ENCODE measurements at places on chromosomes 12 and 14.

- no peak for DNase-seq
These were observed 191.3 kb downstream of the TMTC2 start for GRCh38 chr12:82877963-82878362.

- no peak for DNase-seq
These were observed 939.5 kb downstream of the SLC16A7 start for GRCh38 chr12:60535363-60535762.

GRCh38 chr14:37889087-37889486 is 293.7 kb downstream of the TTC6 start:
- DNase-seq: no peak

DNA sequence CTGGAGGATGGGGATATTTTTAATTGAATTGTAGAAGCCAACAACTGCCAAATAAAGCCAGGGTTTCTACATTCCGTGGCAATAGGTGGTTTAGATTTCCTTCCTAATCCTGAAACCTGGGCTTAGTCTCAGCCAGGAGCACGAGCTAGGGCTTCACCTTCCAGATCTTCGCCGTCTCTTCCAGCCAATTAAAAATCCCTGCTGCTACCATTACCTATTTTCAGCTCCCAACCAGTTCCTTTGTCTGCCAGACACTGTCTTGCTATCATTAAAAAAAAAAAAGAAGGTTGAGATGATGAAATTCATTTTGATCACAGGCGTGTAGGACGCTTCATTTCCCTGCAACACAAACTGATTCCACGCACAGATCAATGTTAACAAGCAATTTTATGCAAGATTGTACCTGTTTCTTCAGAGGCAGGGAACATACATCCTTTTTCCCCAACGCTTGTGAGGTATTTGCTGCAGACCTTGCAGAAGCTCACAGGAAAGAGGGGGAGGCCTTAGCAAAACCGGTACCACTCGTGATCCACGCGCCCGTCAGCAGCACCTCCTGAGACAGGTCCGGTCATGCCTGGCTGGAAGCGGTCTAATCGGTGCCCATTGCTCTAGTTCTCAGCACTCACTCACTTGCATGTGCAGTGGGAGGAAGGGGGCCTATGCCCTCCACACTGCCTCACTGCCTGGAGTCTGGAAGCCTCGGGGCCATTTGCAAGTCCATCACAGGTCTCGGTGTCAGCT is 65.1 kb downstream of the SLC6A12 start:
- DNase-seq: no peak

GRCh38 chr12:104788840-104789271 is 169.2 kb downstream of the SLC41A2 start:
- peak; percentile 48 for DNase-seq

- peak; percentile 21 for DNase-seq
These were observed 795 bp downstream of the SMAGP start for GRCh38 chr12:51269174-51270066.

- no peak for DNase-seq
These were observed 89.3 kb upstream of the SLC38A4 start for GRCh38 chr12:46915082-46915481.

GRCh38 chr12:123490089-123490488 is 32.1 kb downstream of the SNRNP35 start:
- DNase-seq: no peak

DNA sequence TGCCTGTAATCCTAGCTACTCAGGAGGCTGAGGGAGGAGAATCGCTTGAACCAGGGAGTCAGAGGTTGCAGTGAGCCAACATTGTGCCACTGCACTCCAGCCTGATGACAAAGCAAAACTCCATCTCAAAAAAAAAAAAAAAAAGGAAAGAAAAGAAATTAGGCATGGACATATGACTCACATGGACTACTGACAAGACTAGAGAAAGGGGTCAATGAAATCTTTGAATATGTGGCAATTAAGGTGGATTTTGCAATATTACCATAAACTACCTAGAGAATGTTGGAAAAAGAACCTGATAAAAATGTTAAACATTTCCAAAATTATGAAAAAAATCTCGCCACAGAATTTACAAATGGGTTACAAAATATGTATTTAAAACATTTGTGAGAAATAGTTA is 873.6 kb downstream of the C12orf50 start:
- no peak for DNase-seq

- no peak for DNase-seq
These were observed 526 bp upstream of the MRPL42 start for GRCh38 chr12:93466625-93467350.

- no peak for DNase-seq
These were observed 108.8 kb downstream of the RAD51B start for GRCh38 chr14:67928375-67928774.

DNA sequence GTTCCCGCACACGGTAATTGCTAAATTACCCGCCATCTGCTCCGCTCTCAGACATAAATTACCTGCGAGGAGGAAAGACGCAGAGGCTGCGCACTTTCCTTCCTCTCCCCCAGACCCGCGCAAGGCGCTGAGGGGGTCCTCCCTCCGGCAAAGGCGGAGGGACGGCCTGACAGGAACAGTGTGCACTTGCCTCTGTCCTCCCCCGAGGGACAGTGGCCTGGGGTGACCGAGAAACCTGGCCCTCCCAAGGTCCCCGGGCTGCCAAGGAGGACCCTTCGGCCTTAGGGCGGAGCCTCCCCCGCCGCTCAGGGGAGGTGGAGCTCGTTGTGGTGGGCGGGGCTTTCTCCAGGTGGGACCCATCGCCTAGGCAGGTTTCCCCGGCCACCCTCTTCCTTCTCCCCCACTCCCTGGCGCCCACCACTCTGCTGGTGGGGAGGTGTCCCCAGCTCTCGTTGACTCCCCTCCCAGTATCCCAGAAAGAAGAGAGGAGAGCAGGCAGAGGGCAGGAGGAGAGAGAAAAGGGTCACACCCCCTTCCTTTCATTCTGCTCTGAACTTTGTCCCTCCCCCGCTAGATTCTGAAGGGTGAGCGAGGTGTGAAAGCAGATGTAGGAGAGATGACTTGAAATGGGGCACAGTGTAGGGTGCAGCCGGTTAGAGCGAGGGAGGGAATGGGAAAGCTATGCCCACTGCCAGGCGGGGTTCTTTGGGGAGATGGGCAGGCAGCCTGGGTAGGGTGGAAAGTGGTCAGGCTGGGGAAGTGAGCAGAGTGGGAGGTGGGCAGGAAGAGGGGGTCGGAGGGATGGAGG is 11.4 kb upstream of the CALCOCO1 start:
- no peak for DNase-seq

GRCh38 chr14:80315681-80316080 is 104.4 kb upstream of the DIO2 start:
- no peak for DNase-seq

DNA sequence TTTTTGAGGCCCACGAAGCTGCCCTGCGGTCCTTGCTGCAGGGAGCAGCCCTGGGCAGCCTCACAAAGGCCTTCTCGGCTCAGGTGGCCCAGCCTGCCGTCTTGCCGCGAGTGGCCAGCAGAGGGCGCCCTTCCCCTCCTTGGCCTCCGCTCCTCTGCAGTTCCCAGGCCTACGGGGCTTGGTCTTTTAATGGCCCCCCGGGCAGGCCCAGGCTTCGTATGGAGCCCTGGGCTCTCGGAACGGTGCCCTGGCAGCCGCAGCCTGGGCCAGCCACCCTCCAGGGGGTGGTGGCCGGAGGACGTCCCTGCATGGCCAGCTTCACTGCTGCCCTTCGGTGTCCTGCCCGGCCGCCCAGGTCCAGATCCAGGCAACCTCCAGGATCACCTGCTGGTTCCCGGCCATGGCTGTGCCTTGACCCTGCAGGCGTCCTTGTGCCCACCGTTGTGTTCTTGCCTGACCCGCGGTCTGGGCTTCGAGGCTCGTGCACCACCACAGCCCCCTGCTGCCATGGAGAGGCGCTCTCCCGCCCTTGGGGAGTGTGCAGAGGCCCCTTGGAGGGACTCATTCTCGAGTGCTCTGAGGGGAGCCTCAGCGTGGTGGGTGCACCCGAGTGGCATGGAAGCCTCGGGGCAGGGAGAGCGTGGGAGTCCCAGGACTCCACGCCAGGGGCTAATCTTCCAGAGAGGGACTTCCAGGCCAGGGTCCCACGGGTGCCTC is 9.4 kb downstream of the ASPG start:
- peak; percentile 27 for DNase-seq

DNA sequence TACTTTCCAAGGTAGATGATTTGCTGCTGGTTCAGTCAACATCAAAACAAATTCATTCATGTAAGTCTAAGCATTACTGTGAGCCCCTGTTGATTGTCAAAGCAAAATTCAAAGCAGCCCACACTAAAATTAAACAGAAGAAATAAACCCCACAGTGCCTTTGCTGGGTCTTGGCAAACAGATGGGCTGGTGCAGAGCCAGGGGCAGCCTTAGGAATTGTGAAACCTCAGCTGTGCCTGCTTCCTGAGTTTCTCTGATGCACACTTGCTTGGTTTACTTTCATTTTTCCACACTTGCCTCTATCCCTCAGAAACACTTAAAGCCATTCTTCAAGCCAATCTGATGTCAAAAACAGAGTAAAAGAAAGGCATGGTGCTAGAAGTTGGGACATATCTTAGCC is 6.6 kb upstream of the PLEKHG7 start:
- no peak for DNase-seq

DNA sequence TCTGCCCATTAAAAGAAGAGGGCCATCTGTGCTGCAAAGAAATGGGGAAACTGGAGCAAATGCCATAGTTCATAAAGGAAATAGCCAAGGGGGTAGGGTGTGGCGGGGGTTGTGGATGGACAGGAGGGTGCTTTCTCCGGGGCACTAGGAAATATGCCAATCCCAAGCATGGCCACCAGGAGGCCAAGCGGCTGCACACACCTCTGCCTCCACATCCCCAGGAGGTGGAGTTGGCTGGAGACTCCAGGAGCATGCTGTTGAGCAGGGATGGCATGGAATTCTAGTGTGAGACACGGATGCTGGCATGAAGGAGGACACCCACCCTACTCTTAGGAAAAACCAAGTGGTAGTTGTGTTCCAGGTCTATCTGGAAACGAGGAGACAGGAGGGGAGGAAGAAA is 25.2 kb downstream of the NID2 start:
- no peak for DNase-seq

GRCh38 chr12:93597608-93598007 is 25.1 kb downstream of the SOCS2 start:
- DNase-seq: no peak

- no peak for DNase-seq
These were observed 454.4 kb downstream of the FUT8 start for GRCh38 chr14:65866886-65867285.

DNA sequence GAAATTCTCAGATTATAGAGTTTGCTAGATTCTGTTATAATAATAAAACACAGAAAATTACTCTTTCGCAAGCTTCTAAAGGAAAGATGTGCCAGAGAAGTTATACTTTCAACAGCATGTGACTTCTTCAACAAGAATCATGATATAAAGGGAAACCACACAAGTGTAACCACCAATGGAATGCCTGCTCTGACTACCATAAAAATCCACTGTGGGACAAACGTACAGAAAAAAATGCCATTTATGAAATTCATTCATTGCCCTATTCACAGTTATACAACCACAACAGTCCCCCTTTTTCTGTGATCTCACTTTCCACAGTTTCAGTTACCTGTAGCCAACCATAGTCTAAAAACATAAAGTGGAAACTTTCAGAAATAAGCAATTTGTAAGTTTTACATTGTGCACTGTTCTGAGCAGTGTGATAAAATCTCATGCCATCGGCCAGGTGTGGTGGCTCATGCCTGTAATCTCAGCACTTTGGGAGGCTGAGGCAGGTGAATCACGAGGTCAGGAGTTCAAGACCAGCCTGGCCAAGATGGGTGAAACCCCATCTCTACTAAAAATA is 3.2 kb downstream of the CATSPERB start:
- no peak for DNase-seq

GRCh38 chr14:38777401-38777800 is 325.6 kb downstream of the SEC23A start:
- no peak for DNase-seq

DNA sequence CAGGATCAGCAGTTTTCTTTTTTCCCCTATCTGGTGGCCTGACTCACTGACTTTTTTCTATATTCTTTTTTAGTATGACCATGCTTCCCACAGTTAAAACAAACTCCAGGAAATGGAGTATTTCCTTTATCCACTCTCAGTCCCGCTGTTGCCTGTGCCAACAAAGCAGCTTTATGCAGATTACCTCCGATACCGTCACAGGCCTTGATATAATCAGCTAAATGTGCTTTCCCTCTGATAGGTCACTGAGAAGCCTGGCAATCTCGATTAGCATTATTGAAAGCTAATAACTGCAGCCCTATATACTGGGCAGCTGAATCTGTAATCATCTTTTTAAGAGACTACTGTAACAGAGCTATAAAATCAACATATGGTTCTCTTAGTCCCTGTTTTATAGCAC is 243.6 kb downstream of the KIF21A start:
- DNase-seq: no peak

GRCh38 chr12:47741340-47741703 is 16.0 kb upstream of the ENDOU start:
- peak; percentile 13 for DNase-seq

DNA sequence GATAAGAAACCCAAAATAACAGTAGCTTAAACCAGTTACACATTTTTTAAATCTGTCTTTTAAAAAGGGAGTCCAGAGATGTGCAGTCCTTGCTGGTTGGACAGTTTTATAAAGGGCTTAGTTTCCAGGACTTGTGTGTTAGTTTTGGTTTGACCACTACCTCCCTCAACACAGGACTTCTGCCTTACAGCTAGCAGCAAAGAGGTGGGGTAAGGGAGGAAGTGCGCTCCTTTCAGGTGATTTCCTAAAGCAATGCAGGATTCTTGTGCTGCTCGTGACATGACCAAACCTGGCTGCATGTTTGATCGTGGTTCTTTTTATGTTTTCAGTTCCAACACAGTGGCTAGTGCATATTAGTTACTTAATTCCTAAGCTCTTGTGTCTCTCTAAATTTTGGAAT is 266.2 kb downstream of the TMTC2 start:
- no peak for DNase-seq

DNA sequence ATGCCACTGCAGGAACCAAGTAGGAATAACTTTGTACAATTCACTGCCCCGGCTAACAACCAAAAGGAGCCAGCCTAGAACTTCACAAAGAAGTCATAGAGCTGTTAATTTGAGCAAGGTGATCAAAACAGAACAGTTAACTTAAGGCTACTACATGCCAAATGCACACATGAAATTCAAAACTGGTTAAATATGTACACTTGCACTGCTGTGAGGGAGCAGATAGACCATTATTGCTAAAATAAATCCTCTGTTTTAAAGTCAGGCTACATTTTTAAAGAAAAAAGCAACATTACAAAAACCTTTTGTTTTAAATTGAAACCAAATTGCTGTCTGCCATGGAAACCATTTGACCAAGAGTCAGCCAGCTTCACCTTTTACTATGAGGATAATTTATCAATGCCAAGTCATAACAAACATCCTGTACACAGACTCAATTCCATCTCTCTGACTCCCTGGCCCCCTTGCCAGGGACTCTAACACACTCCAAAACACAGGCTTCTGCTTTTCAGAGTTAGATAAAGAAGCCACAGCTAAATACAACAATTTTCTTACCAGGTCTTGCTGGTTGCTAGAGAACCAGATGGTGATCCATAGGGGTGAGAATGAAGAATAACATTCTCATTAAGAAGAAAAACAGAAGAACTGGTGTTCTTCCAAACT is 84.0 kb downstream of the LRP6 start:
- no peak for DNase-seq

- no peak for DNase-seq
These were observed 18.1 kb downstream of the C12orf75 start for GRCh38 chr12:105348561-105348960.
